ENCODE measurements at places on chromosomes 4 and X.
A peak's percentile ranks its signal among the peaks of the same experiment; 100 is the strongest.

- no peak for DNase-seq
These were observed 42.4 kb downstream of the WDR1 start for GRCh38 chr4:10074076-10074766.

DNA sequence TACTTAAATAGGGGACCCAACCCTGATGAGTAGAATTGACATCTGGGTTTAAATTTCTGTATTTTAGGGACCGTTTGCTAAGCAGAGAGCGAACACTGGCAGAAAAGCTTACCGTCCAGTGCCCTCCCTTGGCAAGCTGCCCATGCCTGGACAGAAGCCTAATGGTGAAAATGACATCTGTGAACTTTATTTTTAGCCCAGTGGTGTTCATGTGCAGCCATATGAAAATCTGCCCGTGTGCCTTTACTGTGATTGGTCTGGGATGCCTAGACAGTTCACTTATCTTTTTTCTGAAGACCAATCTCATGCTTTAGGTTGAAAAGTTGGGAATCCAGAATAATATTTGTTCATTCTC lies 1.1 kb downstream of the STBD1 start:
- DNase-seq: no peak

- DNase-seq: no peak
These were observed 284.8 kb upstream of the TENM3 start for GRCh38 chr4:181958446-181958845.

DNA sequence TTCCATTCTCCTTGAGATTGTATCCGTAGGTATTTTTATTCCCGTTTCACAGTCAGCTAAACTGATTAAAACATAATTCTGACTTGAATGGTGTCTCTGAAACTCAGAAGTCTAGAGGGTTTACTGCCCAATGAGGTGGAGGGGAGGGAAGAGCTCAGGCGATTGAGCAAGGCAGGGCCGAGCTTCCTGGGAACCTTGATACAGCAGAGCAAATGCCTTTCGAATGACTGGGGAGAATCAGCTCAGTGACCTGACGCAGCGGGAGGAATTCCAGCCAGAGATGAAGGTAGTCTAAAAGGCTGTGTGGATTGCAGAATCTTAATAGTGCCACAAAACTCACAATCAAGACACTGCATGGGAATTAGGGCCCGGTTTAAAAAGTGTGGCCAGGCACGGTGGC lies 233.6 kb downstream of the EVC2 start:
- no peak for DNase-seq

DNA sequence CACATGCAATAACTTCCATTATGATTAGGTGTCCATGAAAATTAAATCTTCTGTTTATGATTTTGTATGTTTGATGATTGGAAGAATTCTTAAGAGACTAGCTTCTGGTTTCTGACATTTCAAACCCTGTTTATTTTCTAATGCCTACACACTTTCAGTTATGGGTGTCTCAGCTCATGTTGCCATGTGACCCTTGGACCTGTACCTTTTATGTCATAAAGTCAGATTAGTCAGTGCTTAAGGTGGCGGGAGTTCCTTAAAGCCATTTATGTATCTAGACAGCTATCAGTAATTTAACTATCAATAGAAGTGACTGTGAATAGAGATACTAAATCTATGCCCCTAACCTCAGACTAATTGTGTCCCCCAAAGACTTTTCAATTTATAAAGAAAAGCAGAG lies 155.6 kb downstream of the GBA3 start:
- DNase-seq: no peak

- DNase-seq: peak; percentile 36
These were observed 60.4 kb downstream of the CCNI start for GRCh38 chr4:77015390-77015789.

DNA sequence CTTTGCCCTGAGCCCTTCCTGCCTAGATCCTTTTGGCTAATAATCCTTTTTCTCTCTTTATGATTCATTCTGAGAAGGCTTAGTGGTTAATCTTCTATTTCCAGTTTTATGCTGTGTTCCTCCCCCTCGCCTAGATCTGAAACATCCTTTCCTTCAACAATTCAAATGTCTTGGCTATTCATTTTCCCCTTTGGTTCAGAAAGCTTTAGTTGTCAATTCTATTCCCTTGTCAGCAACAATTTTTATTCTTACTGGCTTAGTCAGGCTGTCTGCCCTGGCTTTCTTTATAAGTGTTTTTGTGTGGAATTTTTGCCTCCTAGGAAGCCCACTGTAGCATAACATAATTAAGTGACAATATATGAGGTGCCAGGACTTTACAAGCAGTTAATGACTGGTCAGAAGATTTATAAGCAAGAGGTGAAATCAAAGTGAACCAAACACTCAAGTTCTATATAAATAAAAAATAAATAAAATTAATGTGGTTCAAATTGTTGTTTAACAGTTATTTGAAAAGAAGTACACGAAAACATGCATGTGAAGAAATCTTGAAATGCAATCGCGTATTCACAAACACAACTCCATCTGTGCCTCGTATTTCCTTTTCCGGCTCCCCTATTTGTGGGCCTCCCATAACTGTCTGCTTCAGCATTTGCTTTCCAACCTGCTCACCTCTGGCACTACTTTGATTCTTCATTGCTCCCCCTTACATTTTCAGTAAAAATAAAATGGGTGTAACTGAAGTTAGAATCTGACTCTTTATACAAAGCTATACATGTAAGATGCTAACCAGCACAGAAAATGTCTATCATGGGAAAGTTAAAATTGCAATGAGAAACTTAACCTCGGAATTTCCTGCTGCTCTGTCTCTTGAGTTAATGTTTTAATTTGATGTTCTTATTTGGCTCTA lies 235.4 kb downstream of the SPRY1 start:
- DNase-seq: no peak

DNA sequence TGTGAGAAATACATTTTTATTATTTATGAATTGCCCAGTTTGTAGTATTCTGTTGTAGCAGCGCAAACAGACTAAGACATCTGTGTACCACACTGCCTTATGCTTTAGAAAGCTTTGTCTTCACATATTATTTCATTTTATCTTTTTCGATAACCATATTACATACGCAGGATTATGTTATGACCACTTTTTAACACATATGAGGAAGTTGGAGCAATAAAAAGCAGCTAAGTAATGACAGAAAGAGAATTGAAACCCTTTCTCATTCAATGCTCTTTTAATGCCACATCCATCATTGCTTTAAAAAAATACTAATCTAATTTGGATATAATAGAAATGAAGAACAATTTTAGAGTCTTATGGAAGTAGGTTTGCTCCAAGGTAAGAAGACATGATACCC lies 99.7 kb downstream of the CT47B1 start:
- DNase-seq: no peak

- no peak for DNase-seq
These were observed 12.8 kb upstream of the UBQLN2 start for GRCh38 chrX:56550667-56551066.

- DNase-seq: no peak
These were observed 233.1 kb upstream of the RPS6KA3 start for GRCh38 chrX:20499763-20500162.

DNA sequence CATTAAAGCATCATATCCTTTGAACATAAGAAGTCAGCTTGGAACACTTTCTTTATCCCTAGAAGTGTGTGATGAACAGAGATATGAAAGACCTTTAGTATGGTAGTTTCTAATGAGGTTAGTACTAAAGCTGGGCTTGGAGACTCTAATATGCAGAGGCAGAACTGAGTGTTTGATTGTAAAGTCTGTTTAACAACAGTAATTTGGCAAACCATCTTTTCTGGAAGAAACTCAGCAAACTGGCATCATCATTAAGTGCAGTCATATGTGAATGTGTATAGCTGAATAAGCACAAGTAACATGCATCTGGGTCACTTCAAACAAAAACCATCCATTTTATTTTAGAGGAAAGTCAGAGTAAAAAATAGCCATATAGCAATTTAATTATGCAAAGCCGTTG lies 385.9 kb upstream of the MAD2L1 start:
- no peak for DNase-seq

DNA sequence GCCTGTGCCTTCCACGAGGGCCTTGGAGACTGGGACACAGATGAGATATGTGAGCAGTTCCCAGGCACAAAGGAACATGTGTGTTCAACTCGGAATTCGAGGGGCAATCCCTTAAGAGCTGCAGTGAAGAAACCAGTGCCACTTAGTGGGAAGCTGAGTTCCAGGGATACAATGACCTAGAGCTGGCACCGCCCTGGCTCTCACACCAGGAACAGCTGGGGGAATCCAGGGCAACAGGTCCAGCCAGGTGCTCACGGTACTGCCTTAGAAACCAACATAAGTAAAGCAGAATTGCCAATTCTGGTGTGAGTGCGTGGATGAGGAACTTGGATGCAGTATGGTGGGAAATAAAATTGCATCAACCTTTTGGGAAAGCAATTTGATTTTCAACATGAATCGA lies 122.9 kb downstream of the AFAP1 start:
- no peak for DNase-seq

GRCh38 chr4:47899639-47900038 lies 14.7 kb downstream of the NFXL1 start:
- no peak for DNase-seq

GRCh38 chrX:145727476-145727875 lies 90.2 kb upstream of the SLITRK2 start:
- no peak for DNase-seq

DNA sequence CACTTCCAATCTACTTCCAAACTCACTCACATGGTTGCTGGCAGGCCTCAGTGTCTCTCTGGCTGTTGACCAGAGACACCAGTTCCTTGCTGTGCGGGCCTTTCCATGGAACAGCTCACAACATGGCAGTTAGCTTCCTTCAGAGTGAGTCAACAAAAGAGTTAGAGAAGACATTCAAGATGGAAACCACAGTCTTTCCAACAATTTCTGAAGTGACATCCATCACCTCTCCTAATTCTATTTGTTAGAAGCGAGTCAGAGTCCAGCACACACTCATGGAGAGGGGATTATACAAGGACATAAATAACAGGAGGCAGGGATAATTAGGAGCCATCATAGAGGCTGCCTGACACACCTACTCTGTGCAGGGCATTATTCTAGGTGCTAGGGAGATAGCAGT lies 62.5 kb upstream of the TMEM164 start:
- no peak for DNase-seq

- DNase-seq: no peak
These were observed 75.6 kb upstream of the EFNB1 start for GRCh38 chrX:68753218-68753617.

DNA sequence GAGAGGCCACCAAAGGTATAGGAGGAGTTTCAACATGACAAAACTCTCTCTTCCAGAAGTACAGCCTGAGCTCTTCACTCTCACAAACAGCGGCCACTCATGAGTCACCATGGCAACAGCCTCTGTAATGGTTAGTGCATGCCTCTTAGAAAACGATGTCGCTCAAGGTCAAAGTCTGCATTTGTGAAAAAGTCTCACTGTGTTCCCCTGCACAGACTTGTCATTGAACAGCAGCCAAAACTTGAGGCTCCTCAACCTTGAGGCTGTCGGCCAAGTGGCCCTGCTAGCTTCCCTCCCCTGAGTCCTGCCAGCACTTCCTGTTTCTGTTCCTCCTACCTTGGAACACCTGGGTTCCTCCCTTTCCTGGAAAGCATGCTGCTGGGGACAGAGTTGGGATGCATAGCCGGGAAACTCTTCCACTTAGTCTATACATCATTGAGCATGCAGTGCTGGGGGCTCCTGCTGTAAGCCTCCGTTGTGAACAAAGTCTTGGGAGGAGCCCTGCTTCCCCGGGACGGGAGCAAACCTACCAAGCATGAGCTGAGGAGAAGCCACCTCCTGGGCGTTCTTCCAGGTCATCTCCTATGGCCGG lies 66.6 kb downstream of the ING2 start:
- DNase-seq: no peak

GRCh38 chr4:160399826-160400225 lies 1296.9 kb downstream of the RAPGEF2 start:
- DNase-seq: no peak

DNA sequence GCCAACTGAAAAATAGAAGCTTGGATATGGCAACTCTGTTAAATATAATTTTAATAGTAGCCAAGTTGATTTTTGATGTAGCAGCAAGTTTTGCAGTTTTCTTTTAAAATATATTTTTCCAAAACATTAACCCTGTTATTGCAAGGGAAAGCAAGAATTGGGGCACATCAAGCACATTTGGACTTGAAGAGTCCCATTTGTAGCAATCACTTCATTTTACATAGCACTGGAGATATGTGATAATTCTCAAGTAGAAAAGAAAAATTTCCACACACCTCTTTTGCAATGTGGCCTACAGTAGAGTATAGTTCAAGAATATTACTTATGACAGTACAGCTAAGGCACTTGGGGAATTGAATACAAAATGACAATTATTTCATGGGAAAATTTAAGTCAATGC lies 1.9 kb upstream of the PPP4R3C start:
- no peak for DNase-seq

GRCh38 chrX:132775263-132775823 lies 183.1 kb downstream of the HS6ST2 start:
- DNase-seq: peak; percentile 8

- DNase-seq: no peak
These were observed 240.7 kb downstream of the C4orf33 start for GRCh38 chr4:129336457-129337227.

DNA sequence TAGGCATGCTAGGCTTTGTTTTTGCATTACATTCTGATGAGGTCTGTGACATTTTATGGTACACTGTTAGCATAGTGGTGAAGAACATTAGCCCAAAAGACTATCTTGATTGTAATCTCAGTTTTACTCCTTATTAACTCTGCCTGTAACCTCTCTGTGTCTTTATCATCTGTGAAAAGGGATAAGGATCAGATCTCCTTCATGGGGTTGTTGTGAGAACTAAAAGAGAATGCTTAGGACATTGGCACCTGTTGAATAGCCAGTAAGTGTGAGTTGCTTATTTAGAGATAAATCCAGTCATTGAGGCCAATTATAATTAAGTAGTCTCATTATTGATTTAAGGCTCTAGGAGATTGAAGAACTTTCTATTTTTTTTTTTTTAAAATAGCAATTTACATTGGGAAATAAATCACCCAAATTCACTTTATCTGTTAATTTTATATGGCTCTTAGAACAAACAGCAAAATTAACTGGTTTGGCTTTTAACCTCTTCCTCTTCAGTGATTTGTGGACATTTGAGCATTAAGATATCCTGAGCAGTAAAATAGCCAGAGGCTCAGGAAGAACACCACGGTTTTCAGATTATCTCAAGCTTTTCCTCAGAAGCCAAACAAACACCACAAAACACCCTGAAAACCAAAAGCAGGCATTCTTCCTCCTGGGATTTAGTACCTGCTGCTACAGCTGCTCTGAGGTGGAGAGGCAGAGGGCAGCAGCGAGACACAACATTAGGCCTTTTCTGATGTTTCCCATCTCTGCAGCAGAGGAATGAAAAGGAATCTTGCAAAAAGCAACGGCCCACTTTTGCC lies 192.9 kb downstream of the ARHGAP10 start:
- no peak for DNase-seq

GRCh38 chr4:25178838-25179261 lies 18.6 kb upstream of the SEPSECS start:
- no peak for DNase-seq

DNA sequence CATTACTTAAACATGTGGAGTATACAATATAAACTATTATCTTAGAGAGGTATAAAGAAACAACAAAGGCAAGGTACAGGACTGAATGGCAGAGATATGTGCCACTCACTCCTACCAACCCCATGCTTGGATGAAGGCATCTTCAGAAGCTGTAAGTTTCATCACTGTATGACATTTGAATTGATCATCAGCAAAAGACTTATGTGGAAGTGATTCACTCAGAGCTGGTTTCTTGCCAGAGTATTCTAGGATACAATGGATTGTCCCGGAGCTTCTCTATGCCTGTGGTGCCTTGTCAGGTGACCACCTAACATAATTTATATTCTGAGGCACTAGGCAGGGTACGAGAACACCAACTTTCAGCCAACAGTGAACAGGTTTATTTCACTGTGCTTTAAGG lies 392.2 kb downstream of the PPP1R2C start:
- no peak for DNase-seq

Measured in suppressor macrophage treated with lipopolysaccharide for 4 hours (primary cell).